ENCODE measurements at places on chromosomes 6 and 20.

DNA sequence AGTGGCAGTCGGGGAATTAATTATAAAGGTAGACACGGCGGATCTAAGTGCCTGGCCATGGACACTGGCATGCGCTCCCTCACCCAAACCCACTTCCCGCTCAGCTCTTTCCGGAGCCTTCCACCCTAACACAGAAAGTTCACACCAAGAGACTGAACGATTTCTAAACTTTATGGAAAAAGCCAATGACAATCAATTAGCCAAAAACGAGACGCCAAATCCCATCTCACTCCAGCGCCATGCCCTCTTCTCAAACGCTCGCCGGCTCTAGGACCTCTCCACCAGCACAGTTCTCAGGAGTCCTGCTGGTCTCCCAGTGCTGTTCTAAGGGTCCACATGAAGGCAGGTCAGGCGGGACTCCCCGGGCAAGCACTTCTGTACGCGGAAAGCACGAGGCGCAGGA is 641 bp downstream of the SF3B5 start:
- no peak for DNase-seq

DNA sequence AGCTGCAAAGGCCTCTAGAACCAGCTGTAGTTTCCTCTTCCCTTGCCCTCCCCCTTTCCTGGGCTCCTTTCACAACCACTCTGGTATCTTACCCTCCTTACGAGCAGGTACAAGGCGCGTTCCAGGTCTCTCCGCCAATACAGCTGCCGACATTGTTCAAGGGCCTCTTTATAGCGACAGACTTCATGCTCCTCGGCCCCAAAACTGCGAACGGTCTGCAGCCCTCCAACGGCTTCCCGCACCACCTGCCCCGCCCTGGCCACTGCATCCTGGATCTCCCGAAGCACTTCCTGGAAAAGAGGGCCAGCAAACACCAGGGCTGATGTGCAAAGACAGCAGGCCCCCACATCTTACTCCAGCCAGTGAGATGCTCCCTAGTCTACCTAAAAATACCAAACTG is 6.0 kb downstream of the TAP2 start:
- DNase-seq: no peak

GRCh38 chr6:130423044-130423443 is 57.2 kb downstream of the TMEM200A start:
- DNase-seq: no peak

- DNase-seq: no peak
Measured at GRCh38 chr6:112470376-112470775, 123.2 kb downstream of the RFPL4B start.

DNA sequence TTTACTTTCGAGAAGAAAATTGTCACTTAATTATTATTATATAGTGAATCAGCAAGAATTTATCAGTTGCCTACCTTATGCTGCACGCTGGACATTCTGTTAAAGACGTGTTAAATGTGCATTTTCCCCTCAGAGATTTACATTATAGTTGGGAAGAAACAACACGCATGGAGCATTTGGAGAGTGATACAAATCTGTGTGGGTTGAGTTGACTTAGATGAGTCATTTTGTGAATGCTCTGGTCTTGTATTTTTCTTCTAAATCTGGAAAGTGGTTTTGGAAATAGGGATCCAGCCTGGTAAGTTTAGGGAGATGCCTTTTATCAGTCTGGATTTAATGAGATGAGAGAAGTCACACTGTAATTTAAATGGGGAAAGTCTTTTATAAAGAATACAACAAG is 24.0 kb upstream of the SMIM26 start:
- DNase-seq: no peak

DNA sequence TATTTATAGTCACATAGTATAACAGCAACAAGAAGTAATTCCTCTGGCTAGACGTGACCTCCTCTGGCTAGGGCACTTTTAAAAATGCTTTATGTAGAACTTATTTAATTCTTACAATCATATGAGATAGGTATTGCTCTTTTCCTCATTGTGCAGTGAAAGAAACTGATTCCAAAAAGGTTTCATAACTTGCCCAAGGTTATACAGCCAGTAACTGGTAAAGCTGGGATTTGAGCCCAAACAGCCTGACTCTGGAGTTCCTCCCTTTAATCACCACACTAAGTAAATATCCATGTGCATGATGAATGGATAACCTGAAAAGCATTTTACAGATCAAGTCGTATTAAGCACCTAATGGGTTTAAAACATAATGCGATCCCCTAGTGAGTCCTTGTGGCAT is 214.6 kb downstream of the PRL start:
- no peak for DNase-seq

DNA sequence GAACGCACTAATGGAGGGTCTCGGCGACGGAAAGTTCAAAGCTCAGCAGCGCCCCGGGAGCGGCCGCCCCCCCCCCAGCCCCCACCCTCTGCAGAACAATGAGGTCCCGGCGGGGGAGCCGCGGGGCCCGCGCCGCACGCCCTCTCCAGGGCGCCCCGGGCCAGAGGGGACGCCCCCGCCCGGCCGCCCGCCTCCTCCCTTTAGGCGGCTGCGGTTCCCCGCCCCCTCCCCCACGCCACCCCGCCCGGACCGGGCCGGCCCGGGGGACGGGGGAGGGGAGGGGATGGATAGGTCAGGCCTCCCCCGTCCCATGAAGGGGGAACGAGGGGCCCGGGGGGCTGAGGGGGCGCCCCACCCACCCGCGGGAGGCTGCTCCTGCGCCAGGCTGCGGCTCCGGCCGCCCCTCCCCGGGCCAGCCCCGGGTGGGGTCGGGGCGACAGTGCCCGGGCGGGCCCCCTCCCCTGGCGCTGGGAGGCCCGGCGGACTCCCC is 1.5 kb downstream of the NOL4L start:
- DNase-seq: no peak

DNA sequence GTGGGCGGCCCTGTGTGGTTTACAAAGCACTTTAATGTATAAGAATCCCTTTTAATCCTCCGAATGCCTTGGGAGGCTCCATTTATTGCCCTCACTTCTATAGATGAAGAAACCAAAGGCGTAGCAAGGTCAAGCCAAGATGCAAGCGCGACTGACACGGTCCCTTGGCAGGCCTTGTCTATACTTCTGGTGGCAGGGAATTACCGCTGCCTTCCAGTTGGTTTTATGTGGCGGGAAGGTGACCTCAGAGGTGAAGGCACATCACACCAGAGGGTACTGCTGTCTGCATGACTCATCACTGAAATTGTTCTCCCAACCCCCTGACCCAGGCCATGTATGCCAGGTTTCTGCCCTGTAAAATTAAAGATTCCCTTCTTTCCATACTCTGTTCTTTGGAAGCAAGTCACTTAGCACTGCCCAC is 36.1 kb upstream of the NAA20 start:
- no peak for DNase-seq

GRCh38 chr20:10558635-10559187 is 115.1 kb downstream of the JAG1 start:
- DNase-seq: no peak

GRCh38 chr6:17086469-17086868 is 15.4 kb upstream of the STMND1 start:
- DNase-seq: peak; percentile 30

DNA sequence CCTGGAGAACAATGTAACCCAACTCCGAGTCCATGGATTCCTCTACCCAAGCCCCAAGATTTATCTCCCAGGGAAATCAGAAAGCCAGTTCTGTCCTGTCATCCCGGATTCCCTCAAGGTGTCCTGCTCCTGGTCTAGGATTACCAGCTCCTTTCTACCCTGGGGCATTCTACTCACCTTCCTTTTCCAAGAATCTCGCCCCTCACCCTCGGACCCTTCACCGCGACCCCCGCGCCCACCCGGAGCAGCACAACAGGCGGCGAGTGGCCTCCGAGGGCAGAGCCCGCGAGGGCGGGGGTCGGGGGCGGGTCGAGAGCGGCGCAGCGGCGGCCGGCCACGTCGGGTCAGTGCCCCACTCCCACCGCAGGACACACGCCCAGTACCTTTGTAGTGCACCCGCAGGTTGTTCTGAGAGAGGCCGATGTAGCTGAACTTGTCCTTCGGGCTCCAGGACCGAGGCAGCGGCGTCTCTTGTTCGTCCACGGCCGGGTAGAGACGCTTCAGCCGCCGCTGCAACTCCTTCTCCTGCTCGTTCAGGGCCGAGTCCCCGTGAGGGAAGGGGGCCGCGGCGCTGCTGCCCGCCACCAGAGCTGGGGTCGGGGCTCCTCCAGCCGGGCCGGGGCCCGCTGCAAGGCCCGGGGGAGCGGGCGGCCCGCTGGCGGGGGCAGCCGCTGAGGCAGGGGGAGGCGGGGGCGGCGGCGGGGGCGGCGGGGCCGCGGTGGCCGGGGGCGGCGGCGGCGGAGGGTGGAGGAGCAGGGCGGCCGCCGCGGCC is 897 bp downstream of the RANBP9 start:
- no peak for DNase-seq

- no peak for DNase-seq
Measured at GRCh38 chr20:6074145-6074561, 20.3 kb upstream of the LRRN4 start.

DNA sequence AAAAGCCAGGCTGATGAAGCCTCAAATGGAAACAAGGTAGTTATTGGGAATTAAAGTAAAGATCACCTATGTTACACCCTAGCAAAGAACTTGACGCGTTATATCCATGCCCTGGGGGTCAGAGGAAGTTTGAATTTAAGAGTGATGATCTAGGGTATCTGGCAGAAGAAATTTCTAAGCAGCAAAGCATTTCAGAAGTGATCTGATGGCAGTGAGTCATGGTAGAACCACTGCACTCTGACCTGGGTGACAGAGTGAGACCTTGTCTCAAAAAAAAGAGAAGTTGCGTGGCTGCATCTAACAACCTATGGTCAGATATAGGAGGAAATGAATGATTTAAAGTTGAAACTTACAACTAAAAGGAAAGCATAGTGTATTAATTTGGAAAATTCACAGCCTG is 45.2 kb downstream of the SCP2D1 start:
- DNase-seq: no peak

DNA sequence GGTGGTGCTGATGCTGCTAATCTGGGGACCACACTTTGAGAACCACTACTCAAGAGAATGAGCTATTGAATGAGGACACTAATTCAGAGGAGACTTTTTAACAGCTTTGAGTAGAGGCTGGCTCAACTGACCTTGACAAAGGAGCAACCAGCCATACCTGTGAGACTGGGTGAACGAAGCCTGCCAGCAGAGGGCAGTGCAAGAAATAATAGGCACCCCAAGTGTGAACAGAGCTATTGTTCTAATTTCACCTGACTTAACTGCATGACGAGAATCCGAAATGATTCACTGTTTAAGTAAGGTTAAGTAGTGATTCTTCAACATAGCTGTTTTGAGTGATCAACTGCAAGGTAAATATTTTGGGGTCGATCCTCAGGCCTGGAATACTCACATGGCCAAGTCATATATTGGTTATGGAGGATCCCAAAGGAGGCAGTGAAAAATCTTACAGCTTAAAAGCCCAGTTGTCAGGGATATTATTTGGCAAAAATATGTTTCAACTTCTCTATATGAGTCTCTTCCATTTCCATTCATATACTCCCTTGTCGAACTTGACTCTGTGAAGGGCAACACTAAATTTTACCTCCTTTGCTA is 550.5 kb upstream of the MARCKS start:
- DNase-seq: no peak

DNA sequence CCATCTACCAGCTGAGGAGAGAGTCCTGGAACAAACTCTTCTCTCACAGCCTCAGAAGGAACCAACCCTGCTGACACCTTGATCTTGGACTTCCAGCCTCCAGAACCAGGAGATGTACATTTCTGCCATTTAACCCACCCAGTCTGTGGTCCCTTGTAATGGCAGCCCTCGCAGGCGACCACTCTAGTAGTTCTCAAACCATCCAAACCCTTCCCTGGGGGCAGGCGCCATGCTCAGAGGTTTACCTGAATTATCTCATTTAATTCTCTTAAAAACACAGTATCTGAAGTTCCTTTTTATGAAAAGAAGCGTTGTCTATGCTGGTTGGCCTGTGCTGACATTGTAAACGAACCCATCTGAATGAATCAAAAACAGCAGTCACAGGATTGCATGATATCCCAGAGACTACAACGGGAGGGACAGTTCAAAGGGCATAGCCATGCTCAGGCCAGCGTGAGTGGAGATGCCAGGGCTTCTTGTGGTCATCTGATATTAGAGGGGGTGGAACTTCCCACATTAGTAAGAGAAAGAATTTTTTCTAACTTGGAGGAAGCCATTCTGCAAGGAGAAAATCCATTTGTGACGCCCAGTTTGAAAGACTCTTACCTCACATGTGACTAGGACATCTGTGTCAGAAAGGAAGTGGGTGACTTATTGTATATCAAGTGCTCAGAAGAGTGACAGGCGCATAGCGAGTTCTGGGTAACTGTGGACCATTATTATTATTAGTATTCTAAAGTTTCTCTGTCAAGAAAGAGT is 17.2 kb upstream of the TAGAP start:
- no peak for DNase-seq

- no peak for DNase-seq
Measured at GRCh38 chr20:24789877-24790276, 159.2 kb upstream of the CST7 start.

DNA sequence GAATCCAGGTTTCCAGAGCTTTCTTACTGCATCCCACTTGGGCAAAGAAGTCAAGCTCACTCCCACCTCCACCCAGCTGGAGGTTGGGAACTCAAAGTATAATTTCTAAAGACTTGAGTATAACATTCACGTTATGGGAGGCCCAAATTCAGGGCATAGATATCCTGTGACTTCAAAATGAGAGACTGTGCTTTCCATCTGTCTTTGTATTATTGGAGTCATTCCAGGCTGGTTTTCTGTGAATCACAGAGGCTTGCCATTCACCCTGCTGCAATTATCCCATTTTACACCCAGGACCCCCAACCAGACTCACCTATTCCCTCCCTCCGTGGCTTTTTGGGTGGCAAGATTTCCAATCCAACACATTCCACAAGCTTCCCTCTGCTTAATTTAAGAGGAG is 19.3 kb upstream of the SRC start:
- DNase-seq: no peak

- no peak for DNase-seq
Measured at GRCh38 chr6:11894212-11894611, 115.6 kb upstream of the ADTRP start.

- no peak for DNase-seq
Measured at GRCh38 chr6:26113570-26113969, 26.3 kb downstream of the HFE start.

- DNase-seq: no peak
Measured at GRCh38 chr6:136012198-136012887, 160.8 kb downstream of the PDE7B start.
